ENCODE measurements at places on chromosomes 2 and 18. TPM values are rescaled to one million over a fixed set of nuclear protein-coding genes. Genes with fewer than 3 reads are reported as not detected.

- no peak overlapping the region for H3K4me3 ChIP-seq
- H3K27ac ChIP-seq, result no peak overlapping the region
- H3K4me1 ChIP-seq, result no peaks in the 10 kb centered on the region
- no peak for DNase-seq
- no peaks in the 10 kb centered on the region for H3K36me3 ChIP-seq
- no peaks in the 10 kb centered on the region for H3K27me3 ChIP-seq
These were observed 27.3 kb downstream of the CYB5A start for GRCh38 chr18:74264303-74265020.

- H3K27ac ChIP-seq, result no peak overlapping the region
- no peak overlapping the region for H3K4me3 ChIP-seq
- H3K4me1 ChIP-seq, result no peaks in the 10 kb centered on the region
- no peaks in the 10 kb centered on the region for H3K27me3 ChIP-seq
- DNase-seq, result no peak
These were observed 700.9 kb downstream of the ERBB4 start for GRCh38 chr2:211837706-211838105.

- DNase-seq, result no peak
- no peak overlapping the region for H3K27ac ChIP-seq
- H3K36me3 ChIP-seq, result no peaks in the 10 kb centered on the region
- H3K4me1 ChIP-seq, result no peaks in the 10 kb centered on the region
- H3K27me3 ChIP-seq, result no peaks in the 10 kb centered on the region
- no peak overlapping the region for H3K4me3 ChIP-seq
These were observed 53.3 kb downstream of the MYCN start for GRCh38 chr2:15993666-15994065.

DNA sequence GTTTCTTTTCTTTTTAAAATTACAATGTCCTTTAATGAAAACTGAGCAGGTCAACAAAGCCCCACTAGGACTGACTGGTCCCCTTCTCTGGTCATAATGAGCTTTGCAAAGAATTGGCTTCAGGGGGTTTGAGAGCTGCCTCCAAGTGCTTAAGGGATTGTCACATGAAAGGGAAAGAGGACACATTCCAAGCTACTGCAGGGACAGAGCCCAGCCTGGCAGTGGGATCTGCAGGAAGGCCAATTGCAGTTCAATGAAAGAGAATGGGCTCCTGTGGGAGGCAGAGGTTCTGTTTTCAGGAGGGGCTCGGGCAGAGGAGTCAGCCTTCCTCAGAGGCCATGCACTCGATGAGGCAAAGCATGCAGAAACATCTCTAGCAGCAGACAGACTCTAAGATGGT, 84.1 kb upstream of the ACKR3 start:
- H3K36me3 ChIP-seq, result no peaks in the 10 kb centered on the region
- H3K4me3 ChIP-seq, result no peak overlapping the region

ANKRD62 gene
- not detected for total RNA-seq
